ENCODE measurements at places on chromosomes 2 and 18. TPM values are rescaled to one million over a fixed set of nuclear protein-coding genes. Genes with fewer than 3 reads are reported as not detected.

ZNF512 gene
- 28.0 TPM for total RNA-seq

SRD5A2 gene
- total RNA-seq, result not detected

IL18R1 gene
- total RNA-seq, result 4.0 TPM

KCNE4 gene
- not detected for total RNA-seq

ZNF516 gene
- 20.9 TPM for total RNA-seq

VWA3B gene
- total RNA-seq, result not detected

UCN gene
- total RNA-seq, result not detected

HTR2B gene
- 0.55 TPM for total RNA-seq

SERPINB13 gene
- not detected for total RNA-seq

KATNAL2 gene
- 1.3 TPM for total RNA-seq

GALNT14 gene
- 0.40 TPM for total RNA-seq

CAPG gene
- total RNA-seq, result 115 TPM

KCNG2 gene
- not detected for total RNA-seq

FMNL2 gene
- total RNA-seq, result 28.0 TPM

ZNF804A gene
- total RNA-seq, result not detected

C2orf80 gene
- total RNA-seq, result not detected

OSBPL6 gene
- 2.3 TPM for total RNA-seq

INO80B gene
- total RNA-seq, result 24.2 TPM

MLPH gene
- total RNA-seq, result not detected

TXNDC2 gene
- not detected for total RNA-seq

CDKL4 gene
- total RNA-seq, result 1.2 TPM

LINC00305 gene
- total RNA-seq, result not detected

PRKAG3 gene
- total RNA-seq, result not detected

TAF4B gene
- total RNA-seq, result 1.2 TPM

SP110 gene
- total RNA-seq, result 11.6 TPM

GKN1 gene
- total RNA-seq, result not detected

SP100 gene
- total RNA-seq, result 90.6 TPM

TSPYL6 gene
- not detected for total RNA-seq

SLC9A4 gene
- total RNA-seq, result 0.07 TPM

EFEMP1 gene
- 2,354 TPM for total RNA-seq

IL36G gene
- total RNA-seq, result not detected

MDH1B gene
- total RNA-seq, result not detected

SLC30A3 gene
- 16.7 TPM for total RNA-seq

CNDP1 gene
- not detected for total RNA-seq

SCN9A gene
- total RNA-seq, result 1.8 TPM

CCDC74B gene
- 1.6 TPM for total RNA-seq

COLEC11 gene
- total RNA-seq, result not detected

MTX2 gene
- total RNA-seq, result 31.7 TPM

CAMKMT gene
- total RNA-seq, result 10.7 TPM

REG1B gene
- not detected for total RNA-seq

PXDN gene
- total RNA-seq, result 248 TPM

SNED1 gene
- total RNA-seq, result 22.1 TPM

KLF7 gene
- 53.7 TPM for total RNA-seq
